ENCODE measurements at places on chromosomes 4 and X.
A peak's percentile ranks its signal among the peaks of the same experiment; 100 is the strongest.

- no peak for DNase-seq
Observed at GRCh38 chr4:140675599-140676231, 80.5 kb downstream of the TBC1D9 start.

GRCh38 chrX:153863251-153863991, 22.6 kb downstream of the L1CAM start:
- DNase-seq = no peak

DNA sequence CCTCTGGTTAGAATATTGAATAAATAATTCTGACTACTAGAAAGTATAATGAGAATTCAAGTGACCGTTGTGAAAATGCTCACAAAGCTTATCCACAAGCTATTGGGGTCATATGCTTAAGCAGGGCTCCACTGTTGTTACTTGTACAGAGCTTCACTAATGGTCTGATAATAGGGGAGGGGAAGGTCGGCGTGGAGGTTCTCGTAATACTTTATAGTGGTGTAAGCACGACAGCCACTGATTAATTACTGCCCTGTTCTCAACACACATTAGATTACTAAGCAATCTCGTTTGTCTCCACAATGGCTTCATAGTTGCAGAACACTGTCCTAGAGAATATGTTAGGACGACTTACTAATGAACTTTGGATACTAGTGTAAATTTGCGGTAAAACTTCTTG, 11.6 kb downstream of the UNC5C start:
- DNase-seq = no peak

DNA sequence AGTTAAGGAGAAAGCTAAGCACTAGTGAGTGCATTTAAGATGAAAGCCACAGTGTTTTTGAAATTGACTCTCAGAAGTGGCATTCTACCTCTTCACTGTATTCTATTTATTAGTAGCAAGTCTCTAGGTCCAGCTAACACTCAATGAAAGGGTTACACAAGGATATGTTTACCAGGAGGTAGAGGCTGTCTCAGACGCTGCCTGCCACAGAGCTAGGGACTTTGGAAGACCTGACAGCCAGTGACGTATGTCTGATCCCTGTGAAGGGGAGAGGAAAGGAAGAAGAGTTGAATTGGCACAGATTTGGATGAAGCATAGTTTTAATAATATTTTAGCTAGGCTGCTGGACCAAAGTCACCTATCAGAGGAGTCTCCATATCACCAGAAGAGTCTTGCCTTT, 36.5 kb upstream of the KLHL2 start:
- no peak for DNase-seq

GRCh38 chrX:9942086-9942485, 25.1 kb upstream of the CLDN34 start:
- DNase-seq = no peak

DNA sequence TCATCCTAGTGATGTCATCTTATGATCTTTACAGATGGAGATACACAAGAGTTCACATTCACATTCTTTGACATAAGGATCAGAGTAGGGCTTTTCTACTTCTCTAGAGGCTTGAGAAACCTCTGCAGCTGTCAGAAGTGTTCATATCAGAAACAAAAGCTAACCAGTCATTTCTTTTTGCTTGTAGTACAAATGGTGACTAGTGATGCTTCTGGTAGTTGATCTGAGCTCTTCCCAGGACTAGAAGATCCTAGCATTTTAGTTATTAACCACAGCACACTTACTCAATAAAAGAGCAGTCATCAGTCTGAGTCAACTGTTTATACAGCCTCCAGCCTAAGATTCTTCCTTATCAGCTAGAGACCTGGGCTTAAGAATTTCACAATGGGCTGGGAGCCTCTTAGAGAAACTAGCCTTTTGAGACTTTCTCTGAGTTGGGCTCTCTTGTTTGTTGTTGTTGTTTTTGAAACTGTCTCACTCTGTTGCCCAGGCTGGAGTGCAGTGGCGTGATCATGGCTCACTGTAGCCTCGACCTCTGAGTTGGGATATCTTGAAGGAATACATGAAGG, 84.1 kb downstream of the TMEM164 start:
- no peak for DNase-seq

DNA sequence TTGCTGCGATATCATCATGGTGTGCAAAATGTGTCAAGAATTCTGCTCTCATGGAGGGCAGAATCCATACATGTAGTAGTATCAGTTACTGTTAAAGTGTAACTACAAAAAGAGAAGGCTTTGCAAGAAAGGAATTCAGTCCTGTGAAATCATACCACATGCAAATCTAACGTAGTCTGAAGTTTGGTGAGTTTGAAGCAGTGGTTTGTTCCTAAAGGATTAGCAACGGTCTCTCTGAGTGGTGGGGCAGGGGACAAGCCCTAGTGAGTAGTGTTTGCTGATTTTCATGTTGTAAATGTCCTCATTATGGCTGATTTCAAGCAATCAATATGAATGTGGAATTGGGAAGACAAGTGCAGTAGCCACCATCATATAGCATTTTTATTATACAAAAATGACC, 47.1 kb upstream of the CLNK start:
- no peak for DNase-seq

DNA sequence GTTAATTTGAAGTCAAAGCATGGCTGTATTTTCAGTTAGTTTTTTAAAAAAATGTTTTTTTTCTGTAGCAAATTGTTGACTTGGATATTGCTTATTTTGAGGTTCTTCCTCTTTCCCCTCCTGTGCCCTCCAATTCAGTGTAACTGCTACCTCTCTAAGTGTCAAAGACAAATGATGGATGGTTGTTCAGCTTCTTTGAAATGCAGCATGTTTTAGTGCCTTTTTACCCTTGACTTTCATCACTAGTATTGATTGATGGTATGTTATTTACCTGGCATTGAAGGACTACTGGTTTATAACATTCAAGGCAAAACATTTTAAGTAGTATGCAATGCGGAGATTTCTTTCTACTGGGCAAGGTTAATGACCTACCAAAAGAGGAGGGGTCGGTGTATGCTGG, 281.0 kb upstream of the FAT1 start:
- no peak for DNase-seq

DNA sequence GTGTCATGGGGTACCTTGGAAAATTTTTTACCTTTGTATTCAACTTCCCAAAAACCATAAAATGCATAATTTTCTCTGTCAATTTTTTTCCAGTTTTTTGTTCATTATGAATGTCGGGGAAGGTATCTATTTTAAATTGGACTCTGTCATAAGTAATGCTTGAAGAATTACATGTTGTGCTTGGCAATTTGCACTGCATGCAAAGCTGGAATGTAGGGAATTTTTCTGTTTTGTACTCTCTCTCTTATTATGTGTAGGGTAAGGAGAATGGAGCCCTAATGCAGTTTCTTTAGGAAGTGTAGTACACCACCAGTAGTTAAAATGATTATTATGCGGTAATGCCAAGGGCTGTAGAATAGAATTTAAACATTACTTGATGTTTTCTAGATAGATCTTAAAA, 137.7 kb upstream of the LIMCH1 start:
- DNase-seq = no peak

- no peak for DNase-seq
Observed at GRCh38 chr4:73335679-73336078, 68.4 kb upstream of the ALB start.

- no peak for DNase-seq
Observed at GRCh38 chr4:82380831-82381230, 7.0 kb upstream of the HNRNPD start.

DNA sequence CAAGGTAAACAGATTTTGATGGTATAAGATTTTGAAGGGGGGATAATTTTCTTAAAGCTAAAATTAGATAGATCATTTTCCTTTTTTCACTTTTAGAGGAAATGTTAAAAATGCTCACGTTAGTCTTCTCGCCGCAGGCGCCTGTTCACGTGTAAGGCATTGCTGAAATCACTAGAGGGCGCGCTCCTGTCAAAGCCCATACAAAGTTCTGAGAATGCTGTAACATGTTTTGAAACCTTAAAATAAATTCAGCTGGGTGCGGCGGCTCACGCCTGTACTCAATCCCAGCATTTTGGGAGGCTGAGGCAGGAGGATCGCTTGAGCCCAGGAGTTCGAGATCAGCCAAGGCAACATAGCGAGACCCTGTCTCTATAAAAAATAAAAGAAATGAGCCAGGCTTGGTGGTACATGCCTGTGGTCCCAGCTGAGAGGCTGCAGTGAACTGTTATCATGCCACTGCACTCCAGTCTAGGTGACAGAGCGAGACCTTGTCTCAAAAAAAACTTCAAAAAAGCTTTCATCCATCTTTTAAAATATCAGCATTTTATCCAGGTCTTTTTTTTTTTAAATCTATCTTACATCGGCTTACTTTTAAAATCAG, 138.0 kb downstream of the RBMX2 start:
- DNase-seq = peak; percentile 5

GRCh38 chr4:128727658-128728057, 81.8 kb upstream of the JADE1 start:
- DNase-seq = no peak

- DNase-seq = no peak
Observed at GRCh38 chr4:22932326-22932725, 239.6 kb downstream of the GBA3 start.

DNA sequence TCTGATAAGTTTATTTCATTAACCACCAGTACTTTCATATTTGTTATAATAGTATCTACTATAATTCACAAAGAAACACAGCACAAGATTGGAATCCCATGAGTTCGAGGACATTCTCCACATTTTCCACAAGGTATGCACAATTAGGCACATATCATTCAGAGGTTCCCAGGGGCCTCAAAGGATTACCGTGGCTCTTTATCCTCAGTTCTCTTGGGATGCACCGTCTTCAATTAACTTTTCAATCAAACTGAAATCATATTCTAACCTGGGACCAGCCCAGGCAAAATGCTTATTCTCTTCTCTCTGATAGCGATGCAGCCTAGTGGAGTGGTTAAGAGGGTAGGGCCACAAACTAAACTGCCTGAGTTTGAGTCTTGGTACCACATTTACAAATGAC, 242.6 kb upstream of the RASGEF1B start:
- DNase-seq = no peak

DNA sequence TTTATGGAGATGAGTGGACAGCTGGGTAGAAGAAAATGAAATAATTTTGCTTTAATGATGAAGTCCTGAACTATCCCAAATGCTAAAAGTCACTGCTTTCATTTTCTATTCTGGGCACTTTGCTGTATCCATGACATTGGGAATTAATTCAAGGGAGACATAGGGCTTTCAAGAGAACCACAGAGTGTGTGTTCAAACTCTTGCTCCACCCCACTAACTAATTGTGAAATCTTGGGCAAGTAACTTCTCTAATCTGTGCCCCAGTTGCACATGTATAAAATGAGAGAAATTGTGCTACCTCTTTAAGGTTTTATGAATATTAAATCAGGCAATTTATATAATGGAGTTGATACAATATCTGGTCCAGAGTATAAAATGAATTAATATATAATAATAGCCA, 1422.0 kb downstream of the ADGRL3 start:
- no peak for DNase-seq

- no peak for DNase-seq
Observed at GRCh38 chr4:47490550-47490949, 5.5 kb downstream of the ATP10D start.

DNA sequence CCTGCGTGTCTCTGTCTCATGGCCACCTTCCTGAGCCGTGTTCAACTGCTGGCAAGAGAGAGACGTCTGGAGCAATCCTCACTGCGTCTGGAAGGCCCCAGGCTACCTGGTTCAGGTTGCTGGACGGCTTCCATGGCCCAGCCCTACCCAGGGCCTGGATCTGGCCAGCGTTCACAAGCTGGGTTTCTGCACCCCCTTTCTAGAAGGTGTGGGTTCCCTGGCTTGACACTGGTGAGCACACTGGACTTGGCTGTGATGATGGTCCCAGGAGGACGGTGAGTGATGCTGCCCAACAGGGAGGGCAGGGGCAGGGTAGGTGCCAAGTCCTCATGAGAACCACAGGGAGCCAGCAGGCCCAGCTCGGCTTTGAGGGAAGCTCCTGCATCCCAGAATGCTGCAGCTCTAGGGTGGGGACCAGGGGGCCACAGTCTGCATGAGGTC, 63.4 kb downstream of the HTRA3 start:
- no peak for DNase-seq

- DNase-seq = no peak
Observed at GRCh38 chr4:37424753-37425152, 180.2 kb downstream of the NWD2 start.

GRCh38 chr4:84631573-84631972, 48.6 kb downstream of the CDS1 start:
- no peak for DNase-seq

GRCh38 chr4:169690787-169691186, 67.0 kb downstream of the HPF1 start:
- no peak for DNase-seq

- no peak for DNase-seq
Observed at GRCh38 chr4:165209796-165210195, 2.4 kb downstream of the KLHL2 start.

DNA sequence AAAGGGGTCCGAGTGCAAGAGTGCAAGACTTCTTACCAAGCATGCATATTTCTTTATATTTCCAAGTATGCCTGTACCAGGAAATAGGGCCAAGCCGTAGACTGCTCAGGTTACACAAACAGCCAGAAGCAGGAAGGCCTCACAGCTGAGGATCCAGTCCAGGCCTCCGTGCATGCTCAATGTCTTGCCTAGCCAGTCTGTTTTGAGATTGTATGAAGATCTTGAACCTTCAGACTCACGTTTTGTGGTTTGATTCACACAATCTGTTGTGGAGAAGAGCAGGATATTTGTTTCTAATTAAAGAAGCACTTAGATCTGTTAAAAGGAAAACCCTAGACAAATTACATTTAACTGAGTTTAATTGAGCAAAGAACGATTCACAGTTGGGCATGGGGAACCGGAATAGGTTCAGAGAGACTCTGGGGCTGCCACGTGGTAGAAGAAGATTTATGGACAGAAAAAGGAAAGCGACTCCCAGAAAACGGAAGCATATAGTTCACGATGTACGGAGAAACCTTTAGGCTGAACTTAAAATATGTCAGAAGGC, 1.2 kb downstream of the MGST2 start:
- no peak for DNase-seq

GRCh38 chr4:38268837-38269236, 308.6 kb downstream of the PTTG2 start:
- DNase-seq = no peak

- no peak for DNase-seq
Observed at GRCh38 chr4:3307486-3307885, 14.7 kb downstream of the RGS12 start.

DNA sequence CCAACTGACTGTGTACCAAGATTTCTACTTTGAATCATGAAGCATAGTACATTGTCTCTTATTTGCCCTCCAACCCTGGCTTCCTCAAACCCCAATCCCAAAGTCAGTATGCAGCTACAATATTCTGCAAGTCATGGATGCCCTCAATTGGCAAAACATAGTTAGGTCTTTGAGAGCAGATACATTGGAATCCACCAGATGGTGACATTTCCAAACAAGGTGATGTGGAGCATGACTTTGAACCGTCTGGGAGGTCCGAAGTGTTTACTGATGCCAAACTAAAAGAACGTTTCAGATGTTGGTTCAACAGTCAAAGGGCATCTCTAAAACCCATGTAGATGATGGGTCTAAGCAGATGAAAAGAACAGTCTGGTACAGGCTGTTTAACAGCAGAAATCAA, 43.7 kb upstream of the FRMD7 start:
- DNase-seq = no peak

- no peak for DNase-seq
Observed at GRCh38 chrX:100477958-100478357, 67.9 kb upstream of the PCDH19 start.

Data from glomerular endothelial cell (primary cell).